MCF 10A (cell line): ENCODE measurements at places on chromosomes 7 and 10. TPM values are rescaled to one million over a fixed set of nuclear protein-coding genes. Genes with fewer than 3 reads are reported as not detected.

- DNase-seq, result peak; percentile 64
These were observed 178.9 kb downstream of the ADK start for GRCh38 chr10:74329873-74330272.

The COL26A1 gene
- total RNA-seq, result not detected in 2 replicates

DNA sequence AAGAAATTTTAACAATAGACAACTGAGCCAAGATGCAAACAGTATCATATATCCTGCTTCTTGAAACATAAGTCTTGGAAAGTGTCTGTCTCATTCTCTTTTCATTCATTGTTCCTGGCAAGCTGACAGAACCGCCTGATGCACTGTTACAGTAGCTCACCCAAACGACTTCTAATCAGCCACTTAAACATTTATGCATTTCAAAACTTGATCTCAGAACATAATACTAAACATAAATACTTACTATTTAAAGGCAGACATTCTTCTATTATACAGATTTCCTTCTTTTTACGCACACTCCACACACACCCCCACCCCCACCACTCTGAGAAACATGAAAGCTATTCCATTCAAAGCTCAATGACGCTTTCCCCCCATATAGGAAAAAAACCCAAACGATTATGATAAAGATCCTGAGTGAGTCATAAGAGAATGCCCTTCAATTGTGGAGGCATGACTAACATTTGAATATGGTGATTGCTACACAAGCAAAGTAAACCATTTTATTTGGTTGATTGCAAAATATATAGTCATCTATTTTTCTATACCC is 30.5 kb downstream of the SHTN1 start:
- DNase-seq, result peak; percentile 82

The PTPN20 gene
- 0.22 and 0.26 TPM in 2 replicates for total RNA-seq

The NYAP1 gene
- total RNA-seq, result 0.21 TPM in 1 of 2 replicates, not detected in the other

DNA sequence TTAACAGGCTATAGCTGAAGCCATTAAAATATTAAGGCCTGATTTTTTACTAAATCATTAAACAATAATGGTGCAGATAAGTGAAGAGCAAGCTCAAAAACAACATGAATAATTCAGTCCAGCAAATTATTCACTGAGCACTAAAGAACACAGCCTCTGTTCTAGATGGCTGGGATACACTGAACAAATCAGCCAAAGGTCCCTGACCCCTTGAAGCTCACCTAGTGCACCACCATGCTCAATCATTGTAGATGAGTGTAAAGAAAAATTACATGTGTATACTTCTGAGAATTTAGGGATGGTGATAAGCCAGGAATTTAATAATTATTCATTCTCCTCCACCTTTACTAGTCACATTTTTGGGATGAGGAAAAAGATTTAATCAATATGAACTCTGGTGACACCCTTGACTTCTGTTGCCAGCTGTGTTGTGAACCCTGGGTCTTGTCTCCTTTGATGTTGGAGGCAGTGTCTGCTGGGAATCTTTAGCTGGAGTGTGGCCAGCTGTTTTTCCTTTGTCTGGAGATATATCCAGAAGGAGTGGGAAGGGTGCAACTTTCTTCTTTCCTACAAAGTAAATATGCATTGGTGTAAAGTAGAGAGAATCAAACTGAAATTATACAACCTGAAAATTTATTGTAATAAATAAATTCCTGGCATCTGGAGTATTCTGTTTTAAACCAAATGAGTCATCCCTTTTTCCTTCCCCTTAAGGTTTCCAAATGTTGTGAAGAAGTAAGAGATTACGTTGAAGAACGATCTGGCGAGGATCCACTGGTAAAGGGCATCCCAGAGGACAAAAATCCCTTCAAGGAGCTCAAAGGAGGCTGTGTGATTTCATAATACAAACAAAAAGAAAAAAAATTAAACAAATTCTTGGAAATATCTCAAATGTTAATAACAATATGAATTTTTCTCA is 4.0 kb downstream of the GNGT1 start:
- peak; percentile 88 for DNase-seq

- no peak for DNase-seq
These were observed 336.8 kb downstream of the TFEC start for GRCh38 chr7:115693779-115694178.
